ENCODE measurements at places on chromosomes 3 and 15. TPM values are rescaled to one million over a fixed set of nuclear protein-coding genes. Genes with fewer than 3 reads are reported as not detected.

Gene PRSS50
- polyA plus RNA-seq, result 0.13 TPM

Gene SIDT1
- 23.9 TPM for polyA plus RNA-seq

Gene TGM4
- 0.43 TPM for polyA plus RNA-seq

Gene HRG
- polyA plus RNA-seq, result not detected

Gene GOLGA6L1
- not detected for polyA plus RNA-seq

Gene RFX7
- 3.5 TPM for polyA plus RNA-seq

Gene GLDN
- polyA plus RNA-seq, result not detected

Gene CAPN3
- 1.1 TPM for polyA plus RNA-seq

Gene GOLGA8S
- not detected for polyA plus RNA-seq

Gene CPNE4
- not detected for polyA plus RNA-seq

Gene GAP43
- not detected for polyA plus RNA-seq

Gene CELF6
- not detected for polyA plus RNA-seq

Gene CLSTN2
- polyA plus RNA-seq, result not detected

Gene SMARCC1
- 54.6 TPM for polyA plus RNA-seq

Gene HCLS1
- polyA plus RNA-seq, result 493 TPM

Gene TMC3
- not detected for polyA plus RNA-seq

Gene MYO1E
- polyA plus RNA-seq, result 1.1 TPM

Gene CPB1
- not detected for polyA plus RNA-seq

Gene ZNF609
- polyA plus RNA-seq, result 10.7 TPM

Gene CCDC13
- 0.33 TPM for polyA plus RNA-seq

Gene CCRL2
- 2.3 TPM for polyA plus RNA-seq

Gene PPP1R14D
- polyA plus RNA-seq, result not detected

Gene STAB1
- 0.05 TPM for polyA plus RNA-seq

Gene GREM1
- polyA plus RNA-seq, result not detected

Gene PPIP5K1
- polyA plus RNA-seq, result 7.1 TPM

Gene CIDEC
- polyA plus RNA-seq, result not detected

Gene CD80
- polyA plus RNA-seq, result 0.91 TPM

Gene GOLGA6L9
- polyA plus RNA-seq, result 0.43 TPM

Gene A4GNT
- polyA plus RNA-seq, result not detected

Gene MCF2L2
- polyA plus RNA-seq, result 0.78 TPM

Gene NAALADL2
- not detected for polyA plus RNA-seq

Gene CEP152
- polyA plus RNA-seq, result 6.5 TPM
